Anterior cingulate cortex (tissue), 58 donors: ENCODE measurements at places on chromosomes 7 and 10.

DNA sequence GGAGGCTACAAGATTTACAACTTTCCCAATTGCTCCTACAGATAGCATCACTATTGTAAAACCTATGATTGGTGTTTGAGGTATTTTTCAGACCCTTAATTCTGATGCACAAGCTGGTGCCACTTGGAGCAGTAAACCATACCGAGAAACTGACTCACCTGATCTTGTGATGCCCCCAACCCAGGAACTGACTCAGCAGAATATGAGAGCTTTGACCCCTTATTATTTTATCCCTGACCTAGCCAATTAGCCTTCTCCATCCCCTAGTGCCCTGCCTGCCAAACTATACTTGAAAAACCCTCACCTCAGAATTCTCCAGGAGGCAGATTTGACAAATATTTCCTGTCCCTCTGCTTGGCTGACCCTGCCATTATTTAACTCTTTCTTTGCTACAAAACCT, 585.9 kb upstream of the GHITM start:
- DNase-seq = no peak

DNA sequence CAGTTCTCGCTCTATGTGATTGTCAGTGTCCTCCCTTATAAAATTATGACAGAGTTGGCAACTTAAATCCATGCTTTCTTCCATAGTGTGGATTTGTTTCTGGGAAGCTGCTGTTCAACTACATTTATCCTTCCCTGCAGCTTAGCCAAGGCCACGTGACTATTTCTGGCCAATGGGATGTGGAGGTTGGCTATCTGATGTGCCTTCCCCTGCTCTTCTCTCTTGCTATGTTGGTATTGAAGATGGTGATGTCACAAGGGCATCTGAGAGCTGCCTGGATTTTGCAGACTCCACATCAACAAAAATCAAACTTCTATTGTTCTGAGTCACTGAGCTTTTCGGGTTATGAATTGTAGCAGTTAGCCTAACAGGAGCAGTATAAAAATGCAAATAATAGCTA, 164.9 kb upstream of the RHOBTB1 start:
- DNase-seq = no peak

DNA sequence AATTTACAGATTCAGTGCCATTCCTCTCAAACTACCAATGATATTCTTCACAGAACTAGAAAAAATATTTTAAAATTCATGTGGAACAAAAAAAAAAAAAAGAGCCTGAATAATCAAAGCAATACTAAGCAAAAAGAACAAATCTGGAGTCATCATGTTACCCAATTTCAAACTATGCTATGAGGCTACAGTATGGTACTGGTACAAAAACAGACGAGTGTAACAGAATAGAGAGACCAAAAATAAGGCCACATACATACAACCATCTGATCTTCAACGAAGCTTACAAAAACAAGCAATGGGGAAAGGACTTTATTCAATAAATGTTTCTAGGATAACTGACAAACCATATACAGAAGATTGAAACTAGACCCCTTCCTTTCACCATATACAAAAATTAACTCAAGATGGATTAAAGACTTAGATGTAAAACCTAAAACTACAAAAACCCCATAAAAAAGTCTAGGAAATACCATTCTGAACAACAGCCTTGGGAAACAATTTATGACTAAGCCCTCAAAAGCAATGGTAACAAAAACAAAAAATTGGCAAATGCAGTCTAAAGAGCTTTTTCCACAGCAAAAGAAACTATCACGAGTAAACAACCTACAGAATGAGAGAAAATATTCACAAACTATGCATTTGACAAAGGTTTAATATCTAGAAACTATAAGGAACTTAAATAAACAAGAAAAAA, 207.7 kb downstream of the PTN start:
- DNase-seq = no peak

GRCh38 chr7:3493499-3493898, 192.4 kb downstream of the SDK1 start:
- no peak for DNase-seq

GRCh38 chr10:17257466-17258321, 29.7 kb downstream of the VIM start:
- peak; percentile 7 for DNase-seq

DNA sequence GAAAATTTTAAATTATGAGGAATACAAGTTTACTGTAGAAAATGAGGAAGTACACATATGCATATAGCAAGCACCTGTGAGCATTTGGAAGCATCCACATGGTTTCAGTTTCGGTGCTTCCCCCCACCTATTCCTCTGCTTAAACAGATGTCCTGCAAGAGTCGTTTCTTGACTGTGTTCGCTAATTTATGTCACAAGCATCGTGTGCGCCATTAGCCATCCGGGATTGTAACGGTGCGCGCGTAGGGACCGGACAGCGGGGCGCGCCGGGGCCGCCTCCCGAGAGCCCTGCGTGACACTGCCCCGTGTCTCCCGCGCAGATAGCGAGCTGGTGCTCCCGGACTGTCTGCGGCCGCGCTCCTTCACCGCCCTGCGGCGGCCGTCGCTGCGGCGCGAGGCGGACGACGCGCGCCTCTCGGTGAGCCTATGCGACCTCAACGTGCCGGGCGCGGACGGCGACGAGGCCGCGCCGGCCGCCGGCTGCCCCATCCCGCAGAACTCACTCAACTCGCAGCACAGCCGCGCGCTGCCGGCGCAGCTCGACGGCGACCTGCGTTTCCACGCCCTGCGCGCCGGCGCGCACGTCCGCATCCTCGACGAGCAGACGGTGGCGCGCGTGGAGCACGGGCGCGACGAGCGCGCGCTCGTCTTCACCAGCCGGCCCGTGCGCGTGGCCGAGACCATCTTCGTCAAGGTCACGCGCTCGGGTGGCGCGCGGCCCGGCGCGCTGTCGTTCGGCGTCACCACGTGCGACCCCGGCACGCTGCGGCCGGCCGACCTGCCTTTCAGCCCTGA, 90.9 kb downstream of the NEURL1 start:
- DNase-seq = no peak

- DNase-seq = no peak
These were observed 29.5 kb upstream of the FBXW4 start for GRCh38 chr10:101724446-101724845.

GRCh38 chr7:47335071-47335470, 246.8 kb downstream of the TNS3 start:
- no peak for DNase-seq

DNA sequence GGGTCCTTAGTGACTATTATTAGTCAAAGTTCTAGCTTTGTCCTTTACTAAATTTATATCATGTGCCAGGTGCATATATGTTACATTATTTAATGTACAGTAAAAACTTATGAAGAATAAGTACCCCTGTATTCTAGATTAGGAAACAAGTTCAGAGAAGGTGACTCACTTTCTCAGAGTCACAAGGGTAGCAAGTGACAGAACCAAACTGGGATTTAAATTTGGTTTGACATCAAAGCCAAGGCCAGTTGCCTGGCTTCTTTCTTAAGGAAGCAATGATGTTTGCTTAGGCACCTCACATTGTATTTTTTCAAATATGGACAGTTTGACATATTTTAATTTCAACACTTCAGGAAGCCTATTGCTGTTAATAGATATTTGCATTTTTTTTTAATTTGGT, 2.5 kb downstream of the LSM8 start:
- DNase-seq = no peak

DNA sequence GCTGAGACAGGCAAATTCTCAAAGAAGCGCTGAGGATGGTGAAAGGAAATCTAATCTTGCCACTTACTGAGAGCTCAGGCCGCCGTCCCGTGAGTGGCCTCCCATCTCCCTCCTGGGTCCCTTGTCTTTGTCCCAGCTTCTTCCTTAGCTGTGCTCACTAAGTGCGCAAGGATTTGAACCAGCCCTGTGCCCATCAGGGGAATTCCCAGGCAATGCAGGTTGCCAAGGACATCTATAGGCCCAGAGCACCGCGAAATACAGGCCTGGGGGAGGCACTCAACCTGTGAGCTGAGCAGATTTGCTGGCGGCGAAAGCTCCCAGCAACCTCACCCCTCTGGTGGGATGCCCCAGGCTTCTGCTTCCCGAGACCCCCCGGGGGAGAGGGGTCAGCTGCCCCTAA, 64.8 kb downstream of the OAT start:
- DNase-seq = no peak

GRCh38 chr10:101961591-101962498, 94.1 kb downstream of the ARMH3 start:
- DNase-seq = no peak

- no peak for DNase-seq
These were observed 521.0 kb downstream of the KIF20B start for GRCh38 chr10:90222372-90222771.

DNA sequence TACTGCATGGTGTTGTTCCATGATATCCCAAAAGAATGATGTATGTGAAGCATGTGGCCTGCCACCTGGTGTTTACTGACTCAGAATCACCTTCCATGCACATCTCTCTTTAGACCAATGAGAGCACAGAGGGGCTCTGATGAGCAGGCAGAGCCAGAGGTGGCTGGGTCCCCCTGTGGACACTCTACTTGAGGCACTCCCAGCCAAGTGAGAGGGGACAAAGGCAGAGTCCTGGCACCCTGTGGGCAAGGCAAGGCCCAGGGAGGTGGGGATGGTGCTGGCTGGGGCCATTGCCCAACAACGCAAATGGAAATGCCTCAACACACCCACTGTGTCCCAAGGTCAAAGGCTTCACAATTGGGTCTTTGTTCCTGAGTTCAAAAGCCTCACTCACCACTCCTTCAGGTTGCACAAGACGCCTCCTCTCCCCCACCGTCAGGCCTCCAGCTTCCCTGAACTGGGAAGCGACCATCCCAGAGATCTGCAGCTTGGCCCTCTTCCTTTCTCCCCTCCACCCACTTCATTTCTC, 164.6 kb downstream of the NEURL1 start:
- DNase-seq = no peak

- no peak for DNase-seq
These were observed 1177.4 kb downstream of the SORCS1 start for GRCh38 chr10:105986912-105987635.

DNA sequence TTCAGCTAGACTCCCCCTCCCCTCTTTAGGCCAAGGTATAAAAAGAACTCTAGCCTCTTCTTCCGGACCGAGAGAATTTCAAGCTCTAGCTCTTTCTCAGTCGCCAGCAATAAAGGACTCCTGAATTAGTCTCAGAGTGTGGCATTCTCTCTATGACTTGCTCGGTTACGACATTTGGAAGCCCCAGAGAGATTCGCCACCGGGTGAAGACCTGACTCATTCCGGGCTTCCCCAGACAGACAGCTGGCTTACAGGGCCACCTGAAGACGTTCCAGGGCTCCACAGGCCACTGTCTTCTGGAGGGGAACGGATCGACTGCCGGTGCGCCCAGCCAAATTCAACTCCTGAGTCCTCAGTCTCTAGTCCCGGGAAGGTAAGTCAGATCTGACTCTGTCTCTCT, at the start of gene AKR1B15:
AKR1B15 (plus strand) TSS at position 234 of the 400 bp plus-strand sequence. CDS start 15,510 bp downstream, outside the sequence.
- DNase-seq = no peak

- no peak for DNase-seq
These were observed 504.6 kb downstream of the SORCS3 start for GRCh38 chr10:105145711-105146110.

DNA sequence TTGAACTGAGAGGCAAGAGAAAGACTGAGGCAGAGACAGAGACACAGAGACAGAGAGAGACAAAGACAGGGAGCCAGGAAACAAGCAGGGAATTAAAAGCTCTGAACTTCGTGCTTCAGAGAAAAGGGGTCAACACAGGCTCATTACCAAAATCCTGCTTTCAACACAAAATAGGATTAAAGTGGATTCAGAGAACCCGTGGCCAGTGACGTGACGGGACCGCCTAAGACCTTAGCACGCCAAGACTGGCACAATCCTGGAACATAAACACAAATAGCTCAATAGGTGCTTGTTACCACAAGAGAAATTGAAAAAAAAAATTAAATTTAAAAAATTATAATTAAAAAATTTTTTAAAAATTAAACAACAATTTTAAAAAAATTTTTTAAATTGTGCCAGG, 21.5 kb downstream of the ASB13 start:
- DNase-seq = no peak

DNA sequence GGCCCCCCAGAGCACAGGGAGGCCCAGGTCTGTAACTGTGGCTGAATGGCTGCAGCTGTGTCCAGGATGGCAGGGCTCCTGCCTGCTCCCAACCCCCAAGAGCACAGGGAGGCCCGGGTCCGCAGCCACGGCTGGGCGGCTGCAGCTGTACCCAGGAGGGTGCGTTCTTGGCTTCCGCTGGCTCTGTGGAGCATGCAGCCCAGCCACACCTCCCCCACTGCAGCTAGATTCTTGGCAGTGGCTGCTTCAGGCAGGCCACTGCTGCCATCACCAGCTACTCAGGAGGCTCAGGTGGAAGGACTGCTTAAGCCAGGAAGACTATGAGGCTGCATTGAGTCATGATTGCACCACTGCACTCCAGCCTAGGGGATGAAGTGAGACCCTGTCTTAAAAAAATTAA, 27.9 kb downstream of the C7orf25 start:
- no peak for DNase-seq

- no peak for DNase-seq
These were observed at the start of the genes ATP6V0A4 and TMEM213 for GRCh38 chr7:138797715-138798320. Gene ATP6V0A4, minus strand, starts transcription at chr7:138798196. Its CDS starts 26,949 bp downstream, at chr7:138771247. Gene TMEM213, plus strand, starts transcription at chr7:138797994. Its CDS starts 111 bp downstream, at chr7:138798105.

DNA sequence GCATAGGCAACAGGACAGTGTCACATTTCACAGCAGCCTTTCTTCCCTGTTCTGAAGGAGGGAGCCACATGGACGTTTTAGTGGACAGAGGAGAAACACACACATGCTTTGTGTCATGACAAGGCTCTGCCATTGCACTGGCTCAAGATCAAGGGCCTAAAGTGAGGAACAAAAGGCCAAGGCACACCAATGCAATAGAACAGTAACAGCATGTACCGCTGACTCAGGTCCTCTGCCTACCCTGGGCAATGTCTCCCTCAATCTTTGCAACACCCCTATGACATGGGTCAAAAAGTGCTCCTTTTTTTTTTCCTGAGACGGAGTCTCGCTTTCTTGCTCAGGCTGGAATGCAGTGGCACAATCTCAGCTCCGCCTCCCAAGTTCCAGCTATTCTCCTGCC, 57.8 kb upstream of the SDK1 start:
- no peak for DNase-seq

DNA sequence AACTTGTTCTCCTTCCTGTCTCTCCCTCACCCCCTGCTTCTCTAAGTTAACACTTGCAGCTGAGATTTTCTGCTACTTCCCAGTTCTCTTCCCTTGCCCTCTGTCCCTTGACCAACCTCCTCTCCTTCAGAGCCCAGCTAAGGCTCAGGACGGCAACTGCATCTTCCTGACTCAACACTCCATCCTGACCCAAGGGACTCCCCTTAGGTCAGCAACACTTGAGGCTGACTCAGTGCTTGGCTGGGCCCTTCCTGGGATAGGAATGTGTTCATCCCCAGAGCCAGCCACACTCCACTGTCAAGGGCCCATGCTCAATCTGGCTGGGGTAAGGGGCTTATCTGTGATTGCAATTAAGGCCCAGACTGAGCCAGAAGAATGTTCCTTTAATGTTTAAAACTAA, 3.4 kb downstream of the CALHM2 start:
- no peak for DNase-seq

GRCh38 chr7:24477398-24478136, 95.7 kb upstream of the PALS2 start:
- no peak for DNase-seq

GRCh38 chr7:120709972-120710320, 148.0 kb downstream of the TSPAN12 start:
- no peak for DNase-seq
